ENCODE measurements at places on chromosomes 6 and 20.

DNA sequence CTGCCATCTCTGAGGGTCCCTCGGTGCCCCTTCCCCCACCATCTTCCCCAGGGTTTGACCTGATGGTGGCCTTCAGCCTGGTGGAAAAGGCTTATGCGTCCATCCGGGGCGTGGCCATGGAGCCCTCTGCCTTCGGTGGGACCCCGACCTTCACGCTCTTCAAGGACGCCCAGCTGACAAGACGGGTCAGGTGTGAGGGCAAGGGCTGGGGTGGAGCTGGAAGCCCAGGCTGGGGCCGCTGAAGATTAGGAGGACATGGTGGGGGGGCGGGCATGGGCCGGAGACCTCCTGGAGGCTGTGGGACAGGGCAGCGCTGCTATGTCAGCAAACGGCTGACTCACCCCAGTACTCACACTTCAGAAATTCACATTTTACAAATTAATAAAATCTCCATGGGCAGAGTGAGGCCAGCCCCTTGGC is 23.5 kb downstream of the COL20A1 start:
- DNase-seq = no peak

GRCh38 chr20:4726710-4727397 is 5.1 kb downstream of the PRND start:
- no peak for DNase-seq

DNA sequence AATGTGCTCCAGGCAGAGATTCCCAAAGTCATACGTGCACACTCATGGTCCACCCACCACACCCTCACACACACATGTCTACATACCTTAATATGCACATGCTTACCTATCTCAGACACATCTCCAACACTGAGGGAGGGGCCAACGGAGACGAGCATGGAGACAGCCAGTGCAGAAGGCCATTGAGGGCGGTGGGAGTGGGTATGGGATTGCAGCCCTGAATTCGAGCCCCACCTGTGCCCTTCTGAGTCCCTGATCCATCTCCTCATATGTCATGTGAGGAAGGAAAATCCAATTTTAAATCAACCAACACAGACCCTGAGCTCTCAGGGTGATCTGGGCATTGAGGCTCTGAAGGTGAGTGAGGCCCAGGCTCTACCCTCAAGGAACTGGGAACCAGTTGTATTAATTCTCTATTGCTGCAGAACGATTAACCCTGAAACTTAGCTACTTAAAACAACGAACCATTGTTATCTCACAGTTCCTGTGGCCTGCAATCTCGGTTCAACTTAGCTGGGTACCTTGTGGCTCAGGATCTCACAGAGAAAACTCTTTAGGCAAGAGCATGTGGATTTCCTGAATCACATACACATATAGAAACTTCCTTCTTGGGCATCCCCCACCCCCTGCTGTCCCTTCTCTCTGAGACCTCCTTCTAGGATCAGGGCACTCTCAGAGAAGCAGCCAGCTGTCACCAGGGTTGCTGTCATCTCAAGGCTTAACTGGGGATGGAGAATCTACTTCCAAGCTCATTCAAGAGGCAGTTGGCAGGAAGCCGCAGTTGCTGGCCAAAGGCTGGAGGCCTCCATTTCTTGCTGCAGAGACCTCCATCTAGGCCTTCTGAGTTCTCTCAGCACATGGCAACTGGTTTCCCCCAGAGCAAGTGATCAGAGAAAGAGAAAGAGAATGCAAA is 28.3 kb downstream of the GLP1R start:
- DNase-seq = no peak

GRCh38 chr6:38054527-38055202 is 235.1 kb downstream of the ZFAND3 start:
- DNase-seq = no peak

GRCh38 chr6:37256692-37257319 is 766 bp upstream of the TBC1D22B start:
- DNase-seq = no peak

DNA sequence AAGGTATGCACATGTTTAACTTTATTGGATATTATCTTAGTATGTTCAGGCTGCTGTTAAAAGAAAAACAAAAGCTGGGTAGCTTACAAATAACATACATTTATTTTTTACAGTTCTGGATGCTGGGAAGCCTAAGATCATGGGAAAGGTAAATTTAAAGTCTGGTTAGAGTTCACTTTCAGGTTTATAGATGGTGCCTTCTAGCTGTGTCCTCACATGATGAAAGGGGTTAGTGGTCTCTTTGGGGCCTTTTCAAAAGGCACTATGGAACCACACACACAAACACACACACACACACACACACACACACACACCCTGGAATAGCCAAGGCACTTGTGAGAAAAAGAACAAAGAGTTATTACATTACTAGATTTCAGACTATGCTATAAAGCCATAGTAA is 805.8 kb upstream of the GJE1 start:
- DNase-seq = no peak

DNA sequence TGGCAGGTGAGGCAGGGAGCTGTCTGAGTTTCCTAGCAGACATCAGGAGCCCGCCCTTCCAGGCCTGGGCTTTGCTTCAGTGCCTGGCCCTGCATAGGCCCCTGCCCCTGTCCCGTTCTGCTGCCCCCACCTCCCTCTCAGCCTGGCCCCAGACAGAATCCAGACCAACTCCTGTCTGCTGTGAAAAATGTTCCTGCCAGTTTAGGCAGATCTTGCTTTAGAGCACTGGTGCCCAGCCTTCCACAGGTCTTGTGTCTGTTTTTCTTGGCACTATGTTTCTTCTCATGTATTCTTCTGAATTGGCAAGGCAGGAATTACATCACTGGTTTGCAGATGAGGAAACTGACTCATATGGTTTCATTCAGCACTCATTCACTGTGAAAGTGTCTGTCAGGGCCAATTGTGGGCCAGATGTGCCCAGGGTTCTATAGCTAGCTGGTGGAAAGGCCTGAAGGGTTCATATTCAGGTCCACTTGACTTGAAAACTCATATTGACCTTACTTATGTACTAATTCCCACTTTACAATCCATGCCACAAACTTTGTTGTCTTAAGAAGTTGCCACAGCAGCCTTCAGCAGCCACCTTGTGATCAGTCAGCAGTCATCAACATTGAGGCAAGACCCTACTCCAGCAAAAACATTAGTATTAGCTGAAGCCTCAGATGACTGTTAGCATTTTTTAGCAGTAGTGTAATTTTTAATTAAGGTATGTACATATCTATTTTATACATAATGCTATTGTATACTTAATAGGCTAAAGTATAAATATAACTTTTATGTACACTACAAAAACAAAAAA is 40.5 kb downstream of the HLA-F start:
- no peak for DNase-seq

- no peak for DNase-seq
Measured at GRCh38 chr6:99178168-99178567, 171.3 kb downstream of the FAXC start.

DNA sequence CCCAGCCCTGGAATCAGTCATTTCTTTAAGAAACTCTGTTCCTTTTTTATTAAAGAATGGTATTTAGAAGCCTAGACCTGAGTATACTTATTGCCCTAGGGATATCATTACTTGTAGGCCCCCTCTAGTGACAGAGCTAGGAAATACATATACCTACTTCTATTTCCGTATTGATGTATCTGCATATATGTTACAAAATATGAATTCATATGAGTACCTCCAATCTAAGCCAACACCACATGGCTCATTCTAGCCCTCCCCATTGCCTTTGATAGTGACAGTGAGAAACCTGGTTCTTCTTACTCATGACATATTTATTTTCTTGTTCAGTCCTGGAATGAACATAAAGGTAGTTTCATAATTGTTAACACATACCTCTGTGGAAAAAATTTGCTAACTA is 137.2 kb downstream of the FARS2 start:
- DNase-seq = no peak

- DNase-seq = no peak
Measured at GRCh38 chr6:453152-453551, 61.6 kb downstream of the IRF4 start.

DNA sequence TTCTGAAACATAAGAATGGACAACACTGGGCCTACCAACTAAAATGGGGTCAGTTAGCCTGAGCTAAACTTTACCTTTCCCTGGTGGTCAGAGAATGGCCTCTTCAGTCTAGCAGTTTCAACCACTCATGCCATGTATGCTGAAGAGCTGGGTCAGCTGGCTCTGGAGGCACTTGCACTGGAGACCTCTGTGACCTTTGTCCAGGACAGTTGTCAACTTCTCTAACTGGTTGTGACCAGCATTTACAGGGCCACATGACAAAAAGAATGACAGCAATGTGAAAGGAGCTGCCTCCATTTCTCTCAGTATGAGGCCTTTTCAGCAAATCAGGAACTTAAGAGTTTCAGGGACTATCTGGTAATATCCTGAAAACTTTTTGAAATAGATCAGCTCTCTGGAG is 59.9 kb upstream of the TMEM30A start:
- DNase-seq = no peak

DNA sequence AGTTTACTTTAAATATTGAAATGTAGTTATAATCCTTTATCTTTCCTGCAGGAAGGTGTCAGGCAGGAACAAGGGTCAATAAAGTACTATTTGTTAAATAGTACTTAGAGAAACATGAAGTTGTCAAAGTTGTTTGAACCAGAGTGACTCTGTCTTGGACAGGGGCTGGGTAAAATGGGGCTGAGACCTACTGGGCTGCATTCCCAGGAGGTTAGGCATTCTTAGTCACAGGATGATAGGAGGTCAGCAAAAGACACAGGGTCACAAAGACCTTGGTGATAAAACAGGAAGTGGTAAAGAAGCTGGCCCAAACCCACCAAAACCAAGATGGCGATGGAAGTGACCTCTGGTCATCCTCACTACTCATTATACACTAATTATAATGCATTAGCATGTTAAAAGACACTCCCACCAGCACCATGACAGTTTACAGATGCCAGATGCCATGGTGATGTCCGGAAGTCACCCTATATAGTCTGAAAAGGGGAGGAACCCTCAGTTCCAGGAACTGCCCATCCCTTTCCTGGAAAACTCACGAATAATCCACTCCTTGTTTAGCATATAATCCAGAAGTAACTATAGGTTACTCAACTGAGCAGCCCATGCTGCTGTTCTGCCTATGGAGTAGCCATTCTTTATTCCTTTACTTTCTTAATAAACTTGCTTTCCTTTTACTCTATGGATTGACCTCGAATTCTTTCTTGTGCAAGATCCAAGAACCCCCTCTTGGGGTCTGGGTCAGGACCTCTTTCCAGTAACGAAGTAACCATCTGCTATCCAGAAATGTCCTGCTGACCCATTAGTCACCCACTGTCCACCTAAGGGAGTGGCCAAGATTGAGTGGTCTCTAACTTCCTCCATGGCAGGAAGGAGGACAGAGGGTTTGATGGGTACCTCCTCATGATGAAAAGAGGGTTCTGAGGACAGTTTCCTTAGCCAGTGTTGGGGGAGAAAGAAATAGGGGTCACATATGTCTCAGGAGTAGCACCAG is 19.6 kb downstream of the SLC22A2 start:
- no peak for DNase-seq

DNA sequence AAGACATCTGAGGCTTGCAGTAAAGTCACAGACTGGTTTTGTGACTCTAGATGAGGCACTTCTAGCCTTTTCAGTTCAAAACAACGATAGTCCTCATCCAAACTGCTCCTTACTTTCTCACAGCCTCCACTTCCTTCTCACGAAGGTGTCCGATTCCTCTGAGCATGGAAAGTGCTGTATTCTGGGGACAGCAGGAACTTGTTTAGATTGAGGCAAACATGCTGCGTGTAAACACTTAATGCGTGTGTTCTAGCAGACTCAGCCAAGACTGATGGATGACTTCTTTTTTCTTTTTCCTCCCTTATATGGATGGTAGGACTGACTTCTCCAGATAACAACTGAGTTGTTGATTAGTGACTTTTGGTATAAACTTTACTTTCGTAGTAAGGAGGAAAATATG is 80.2 kb upstream of the PRDM1 start:
- no peak for DNase-seq

- DNase-seq = no peak
Measured at GRCh38 chr6:136921936-136922684, at the start of gene SLC35D3. Gene SLC35D3, plus strand, starts transcription at chr6:136922301. Its CDS starts 128 bp downstream, at chr6:136922429.

GRCh38 chr20:44211177-44212039 is 837 bp upstream of the OSER1 start:
- no peak for DNase-seq

DNA sequence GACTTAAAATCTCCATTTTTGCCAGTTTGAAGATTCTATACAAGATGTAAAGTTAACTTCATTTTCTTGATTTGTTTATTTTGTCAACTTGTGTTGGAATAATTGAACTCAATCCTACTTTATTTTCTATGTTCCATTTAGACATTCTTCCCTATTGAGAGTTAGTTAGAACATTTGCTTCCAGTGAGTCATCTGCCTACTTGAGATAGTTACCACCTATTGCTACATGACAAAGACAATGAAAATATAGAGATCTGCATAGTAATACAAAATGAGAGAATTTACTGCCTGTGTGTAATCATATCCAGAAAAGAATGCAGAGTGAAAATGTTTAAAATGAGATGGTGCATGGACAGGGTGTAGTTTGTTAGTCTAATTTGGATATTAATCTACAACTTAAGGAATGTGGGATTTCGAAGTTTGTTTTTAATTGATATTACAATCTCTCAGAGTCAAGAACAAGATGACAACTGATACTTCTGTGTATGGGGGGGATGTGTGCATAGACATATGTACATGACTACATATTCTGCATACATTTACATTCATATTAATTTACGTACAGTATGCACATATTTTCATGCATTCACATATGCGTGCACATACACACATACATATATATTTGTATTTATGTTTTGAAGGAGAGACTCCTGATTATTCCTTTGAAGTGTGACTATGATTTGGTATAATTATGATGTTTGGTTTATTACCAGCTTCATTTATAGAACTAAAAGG is 420.1 kb downstream of the NKAIN2 start:
- no peak for DNase-seq

- no peak for DNase-seq
Measured at GRCh38 chr6:88006557-88006956, 41.1 kb upstream of the SPACA1 start.

- DNase-seq = no peak
Measured at GRCh38 chr20:21301940-21302663, 1.0 kb upstream of the XRN2 start.

DNA sequence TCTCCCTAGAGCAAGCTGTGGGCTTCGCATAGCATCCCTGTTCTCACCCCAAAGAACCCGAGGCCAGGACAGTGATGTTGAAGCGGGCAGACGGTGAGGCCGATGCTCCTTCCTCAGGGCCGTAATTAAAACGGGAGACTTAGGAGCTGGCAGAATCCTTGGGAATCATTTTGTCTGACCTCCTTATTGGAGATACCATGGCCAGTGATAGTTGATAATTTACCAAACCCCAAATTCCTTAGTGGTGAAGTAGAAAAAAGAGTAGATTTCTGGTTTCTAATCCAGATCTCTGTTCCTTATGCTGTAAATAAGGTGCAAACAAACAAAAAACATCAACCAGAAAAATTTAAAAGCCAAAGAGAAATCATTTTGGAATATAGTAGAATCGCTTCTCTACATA is 361.1 kb upstream of the AGPAT4 start:
- DNase-seq = no peak

DNA sequence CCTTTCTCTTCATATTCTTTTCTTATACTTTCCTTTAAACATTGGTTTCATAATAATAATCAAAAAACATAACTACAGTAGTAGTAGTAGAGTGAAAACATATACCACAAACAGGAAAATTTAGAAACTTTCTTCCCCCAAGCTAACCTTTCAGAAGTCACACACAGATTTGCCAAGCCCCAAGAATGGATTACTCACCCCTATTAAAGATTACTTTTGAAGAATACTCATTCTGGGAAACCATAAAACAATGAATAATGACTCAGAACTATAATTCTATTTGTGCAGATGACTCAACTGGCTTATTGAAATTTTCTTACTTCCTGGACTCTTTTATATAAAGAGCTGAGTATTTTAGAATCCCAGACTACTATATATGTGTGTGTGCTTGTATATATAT is 119.4 kb upstream of the GJE1 start:
- DNase-seq = no peak

All from activated CD4-positive, CD25-positive, alpha-beta regulatory T cell (primary cell).